Activated naive CD4-positive, alpha-beta T cell treated with Interleukin-2 at 50 U/mL for 16 hours (primary cell): ENCODE measurements at places on chromosomes 3 and 15.
A peak's percentile ranks its signal among the peaks of the same experiment; 100 is the strongest.

DNA sequence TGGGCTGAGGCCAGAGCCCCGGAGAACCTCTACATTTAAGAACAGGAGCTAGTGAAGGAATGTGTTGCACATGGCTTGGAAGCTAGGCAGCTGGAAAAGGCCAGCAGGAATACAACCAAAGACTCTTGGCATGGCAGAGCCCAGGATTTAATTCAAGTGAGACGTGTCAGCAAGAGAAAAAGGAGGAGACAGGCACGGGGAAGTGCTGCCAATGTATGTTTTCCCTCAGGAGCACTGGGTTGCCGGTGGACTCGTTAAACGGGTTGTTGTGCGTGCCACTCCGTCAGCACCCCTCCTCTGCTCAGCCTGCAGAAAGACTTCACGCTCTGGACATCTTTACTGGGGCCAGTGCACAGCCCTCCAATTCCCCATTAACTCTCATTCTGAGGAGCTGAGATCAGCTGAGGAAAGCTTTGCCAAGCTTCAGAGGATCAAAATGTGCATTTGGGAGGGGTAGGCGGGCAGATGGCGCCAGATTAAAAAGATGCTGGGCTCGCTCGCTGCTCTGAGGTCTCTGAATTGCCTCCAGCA is 103.7 kb downstream of the PDZRN3 start:
- no peak for DNase-seq

DNA sequence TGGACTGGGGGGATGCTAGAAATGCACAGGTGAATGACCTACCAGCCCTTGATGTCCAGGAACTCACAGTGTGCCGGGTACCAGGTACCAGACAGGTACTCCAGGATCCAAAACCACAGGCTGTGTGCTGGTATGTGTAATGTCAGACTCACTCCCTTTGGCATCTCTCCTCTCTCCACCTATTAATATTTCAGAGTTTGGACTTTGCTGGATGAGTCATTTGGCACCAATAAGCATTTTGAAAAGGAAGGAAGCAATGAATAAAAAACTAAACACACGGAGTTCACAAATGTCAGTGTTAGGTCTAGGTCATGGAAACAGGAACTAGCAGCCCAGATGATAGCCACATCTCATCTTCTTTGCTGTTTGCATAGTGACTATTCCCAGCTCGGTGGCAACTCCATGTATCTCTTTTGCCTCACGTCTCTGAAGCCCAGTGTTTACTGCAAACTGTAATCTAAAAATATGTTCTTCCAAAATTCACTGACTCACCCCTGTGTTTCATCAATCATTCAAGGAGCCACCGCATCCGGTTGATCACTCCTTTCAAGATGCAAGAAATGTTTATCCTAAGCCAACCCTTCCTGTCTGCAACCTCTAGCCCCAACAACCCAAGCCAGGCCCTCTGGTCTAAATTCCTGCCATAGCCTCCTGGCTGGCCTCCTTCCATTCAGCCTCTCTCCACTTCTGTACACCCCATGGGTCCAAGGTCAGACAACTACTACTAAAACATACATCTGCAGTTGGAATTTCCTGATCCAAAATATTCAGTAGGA is 8.4 kb downstream of the ITGB5 start:
- no peak for DNase-seq

GRCh38 chr3:24540821-24541220 is 46.2 kb upstream of the THRB start:
- DNase-seq, result no peak

- DNase-seq, result peak; percentile 95
Observed at GRCh38 chr3:50365080-50365841, 5.9 kb upstream of the TMEM115 start.

- no peak for DNase-seq
Observed at GRCh38 chr3:37064747-37065146, 71.4 kb downstream of the MLH1 start.

GRCh38 chr15:66638377-66638776 is 63.7 kb upstream of the SMAD6 start:
- no peak for DNase-seq

DNA sequence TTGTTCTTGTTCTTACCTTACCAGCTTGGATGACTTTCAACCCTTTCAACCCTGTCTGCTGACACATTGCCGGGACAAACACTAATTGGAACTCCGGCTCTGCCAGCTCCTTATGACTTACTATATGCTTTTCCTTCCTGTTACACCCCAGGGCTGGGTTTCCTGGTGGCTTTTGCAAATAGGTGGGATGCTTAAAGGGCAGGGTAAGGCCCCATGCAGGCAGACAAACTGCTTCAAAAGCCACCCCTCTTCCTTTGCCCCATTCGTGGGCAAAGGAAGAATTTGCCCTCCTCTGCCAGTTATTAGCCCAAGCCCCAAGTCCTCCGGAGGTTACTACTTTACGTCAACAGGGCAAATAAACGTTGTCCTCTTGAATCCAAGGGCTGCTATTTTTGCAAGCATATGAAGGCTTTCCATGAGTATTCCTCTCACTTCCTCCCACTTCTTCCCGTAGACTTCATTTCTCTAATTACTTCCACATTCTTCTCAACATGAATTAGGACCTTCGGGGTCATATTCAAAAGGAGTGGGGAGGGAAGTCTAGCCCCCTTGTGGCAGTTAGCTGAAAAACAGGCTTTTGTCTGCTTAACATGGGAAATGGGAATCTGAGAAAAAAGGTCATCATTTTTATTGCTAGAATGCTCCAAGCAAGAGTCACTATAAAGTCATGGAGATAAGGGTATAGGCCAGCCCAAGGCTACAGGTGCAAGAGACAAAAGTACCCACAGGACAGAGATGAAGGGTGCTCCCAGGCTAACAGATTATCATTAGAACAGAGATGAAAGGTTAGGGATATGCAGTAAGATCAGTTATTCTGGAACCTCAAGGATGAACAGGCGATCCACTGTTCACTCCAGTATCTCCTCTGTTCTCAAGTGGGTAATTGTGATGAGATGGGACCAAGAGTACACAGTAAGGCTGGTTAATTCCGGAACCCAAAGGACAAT is 56.3 kb upstream of the FSTL1 start:
- no peak for DNase-seq

- DNase-seq, result no peak
Observed at GRCh38 chr15:88489321-88489720, 21.8 kb downstream of the MRPS11 start.

DNA sequence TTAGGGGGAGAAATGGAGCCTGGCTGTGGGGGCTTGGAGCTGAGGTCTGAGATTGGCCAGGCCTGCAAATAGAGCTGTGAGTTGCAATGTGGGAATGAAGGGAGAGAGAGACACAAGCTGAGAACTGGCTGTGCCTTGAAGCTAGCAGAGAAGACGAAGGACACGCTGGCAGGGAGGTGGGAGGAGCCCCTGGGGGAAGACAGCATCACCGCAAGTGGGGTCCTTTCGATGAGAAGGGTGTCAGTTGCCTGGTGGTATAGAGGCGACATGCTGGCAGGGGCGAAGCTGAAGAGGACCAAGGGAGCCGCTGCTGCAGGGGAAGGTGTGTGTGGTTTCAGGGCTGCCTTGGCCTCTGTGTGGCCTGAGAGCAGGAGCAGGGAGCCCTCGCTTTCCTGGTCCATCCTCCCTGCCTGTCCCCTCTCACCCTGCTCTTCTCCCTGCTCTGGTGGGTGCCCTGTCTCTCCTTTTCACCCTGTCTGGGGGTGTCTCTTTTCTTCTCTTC is 5.5 kb downstream of the RHCG start:
- no peak for DNase-seq

GRCh38 chr3:87546216-87546615 is 269.8 kb upstream of the POU1F1 start:
- no peak for DNase-seq

GRCh38 chr3:128481438-128481942 is 11.5 kb downstream of the GATA2 start:
- DNase-seq, result no peak

DNA sequence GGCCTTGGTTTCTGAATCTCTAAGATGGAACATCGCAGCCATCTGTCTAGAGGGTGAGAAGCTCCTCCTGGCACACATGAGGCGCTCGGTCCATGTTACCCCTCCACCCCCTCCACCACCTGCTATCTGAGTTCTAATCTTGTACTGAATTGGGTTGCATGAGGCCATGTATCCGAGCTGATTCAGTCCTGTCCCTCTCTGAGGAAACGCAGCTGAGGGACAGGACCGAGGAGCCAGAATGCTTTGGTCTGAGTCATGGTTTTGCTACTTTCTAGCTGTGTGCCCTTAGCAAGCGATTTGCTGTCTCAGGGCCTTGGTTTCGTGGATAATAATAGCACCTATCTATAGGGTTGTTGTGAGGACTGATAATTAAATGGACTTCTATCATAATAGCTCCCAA is 87.8 kb upstream of the SEC13 start:
- no peak for DNase-seq

- DNase-seq, result no peak
Observed at GRCh38 chr3:99836681-99837080, 19.0 kb downstream of the CMSS1 start.

- DNase-seq, result no peak
Observed at GRCh38 chr3:154971341-154971740, 108.8 kb upstream of the MME start.

GRCh38 chr15:52295421-52296001 is at the start of gene MYO5C:
Gene MYO5C, minus strand, starts transcription at chr15:52295804. Its CDS starts 168 bp downstream, at chr15:52295636.
- no peak for DNase-seq

DNA sequence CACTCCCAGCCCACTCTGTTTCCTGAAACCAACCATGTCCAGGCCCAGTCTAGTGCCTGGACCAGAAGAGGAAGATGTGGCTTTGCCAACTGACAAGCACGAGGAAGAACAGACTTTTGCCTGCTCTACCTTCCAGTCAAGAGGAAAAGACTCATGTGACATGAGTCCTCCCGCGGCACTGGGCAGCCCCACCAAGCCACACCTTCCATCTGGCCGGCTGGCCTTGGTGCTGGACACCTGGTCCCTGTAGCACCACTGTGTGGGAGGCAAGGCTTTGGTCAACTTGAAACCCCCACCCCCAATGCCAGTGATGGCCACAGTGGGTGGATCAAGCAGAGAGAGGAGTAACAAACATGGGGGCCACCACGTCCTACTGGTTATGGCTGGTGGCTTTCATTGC is 12.5 kb downstream of the CHDH start:
- no peak for DNase-seq

DNA sequence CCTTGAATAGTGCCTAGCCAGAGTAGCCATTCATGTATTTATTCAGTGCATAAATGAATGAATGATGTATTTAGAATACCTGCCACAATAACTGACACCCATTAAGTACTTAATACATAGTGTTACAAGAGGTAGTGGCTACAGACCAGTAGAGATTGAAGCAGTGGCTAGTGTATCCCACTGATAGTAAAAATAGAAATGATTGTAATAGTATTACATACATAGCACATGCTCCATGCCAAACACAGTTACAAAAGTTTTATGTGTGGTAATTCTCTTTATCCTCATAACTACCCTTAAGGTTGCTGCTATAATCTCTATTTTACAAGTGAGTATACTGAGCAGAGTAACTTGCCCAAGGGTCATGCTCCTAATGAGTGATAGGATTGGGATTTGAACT is 30.3 kb upstream of the SCAANT1 start:
- no peak for DNase-seq

GRCh38 chr3:50160561-50160983 is 5.4 kb downstream of the SEMA3F start:
- DNase-seq, result no peak

GRCh38 chr3:63872135-63872924 is 8.7 kb downstream of the ATXN7 start:
- DNase-seq, result no peak

DNA sequence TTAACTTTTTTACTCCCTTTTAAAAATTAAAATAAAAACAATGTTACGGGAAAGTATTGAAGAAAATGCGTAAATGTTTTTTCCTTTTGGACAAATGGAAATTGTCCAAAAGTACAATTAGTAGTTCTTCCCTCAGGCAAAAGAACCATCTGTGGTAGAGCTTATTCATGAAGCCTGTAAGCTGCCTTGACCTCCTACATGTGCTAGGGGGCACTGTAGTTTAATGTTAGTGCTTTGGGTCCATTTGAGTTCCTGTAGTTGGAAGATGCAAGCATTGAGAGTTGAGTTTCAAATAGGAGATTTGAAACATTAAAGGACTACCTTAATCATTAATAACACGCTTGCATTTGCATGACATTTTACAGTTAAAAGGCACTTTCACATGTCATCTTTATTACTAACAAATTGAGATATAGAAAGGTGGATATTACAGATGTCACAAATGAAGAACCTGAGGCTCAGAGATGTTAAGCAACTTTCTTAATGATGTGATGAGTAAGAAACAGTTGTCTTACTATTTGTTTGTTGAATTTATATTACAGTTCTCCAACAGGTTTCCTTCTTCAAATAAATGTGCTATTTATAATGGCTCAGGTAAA is 1.8 kb upstream of the ZNF385D start:
- DNase-seq, result no peak

- DNase-seq, result no peak
Observed at GRCh38 chr15:45703670-45704328, 69.0 kb downstream of the SQOR start.

GRCh38 chr15:60673166-60673565 is 194.2 kb upstream of the ICE2 start:
- no peak for DNase-seq
